Adrenal gland (tissue), 19 donors: ENCODE measurements at places on chromosomes 4 and X. TPM values are rescaled to one million over a fixed set of nuclear protein-coding genes. Genes with fewer than 3 reads are reported as not detected.
A peak's percentile ranks its signal among the peaks of the same experiment; 100 is the strongest.

ALB gene
- not detected for total RNA-seq

MRFAP1L1 gene
- 59.8 TPM for total RNA-seq

CFAP99 gene
- 2.9 TPM for total RNA-seq

TAB3 gene
- 24.7 TPM for total RNA-seq

PLXNB3 gene
- total RNA-seq = 53.5 TPM

UTP14A gene
- total RNA-seq = 15.4 TPM

CDKN2AIP gene
- 13.9 TPM for total RNA-seq

LGI2 gene
- total RNA-seq = 3.9 TPM

DNA sequence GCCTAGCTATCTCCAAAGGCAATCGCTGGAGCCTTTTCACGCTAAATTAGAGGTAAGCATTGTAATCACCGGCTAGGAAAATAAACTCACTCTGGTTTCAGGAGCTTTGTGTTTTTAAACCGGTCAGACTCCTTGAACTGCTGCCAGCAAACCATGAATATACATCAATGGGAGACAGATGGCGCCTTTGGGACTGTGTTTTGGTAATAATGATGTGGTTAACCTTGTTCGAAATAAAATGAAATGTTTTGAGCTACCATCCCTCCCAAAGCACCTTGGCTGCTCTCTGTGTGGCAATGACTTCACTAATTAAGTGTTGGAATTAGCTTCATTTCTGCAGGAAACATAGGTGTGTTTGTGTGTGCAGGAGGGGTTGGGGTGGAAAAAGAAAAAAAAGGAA is 65.3 kb downstream of the CLNK start:
- no peak overlapping the region for H3K27ac ChIP-seq
- H3K4me3 ChIP-seq = no peak overlapping the region
- DNase-seq = no peak
- no peaks in the 10 kb centered on the region for H3K27me3 ChIP-seq
- H3K36me3 ChIP-seq = no peaks in the 10 kb centered on the region

- no peaks in the 10 kb centered on the region for H3K4me1 ChIP-seq
- no peak overlapping the region for H3K4me3 ChIP-seq
- no peaks in the 10 kb centered on the region for H3K27me3 ChIP-seq
- no peak overlapping the region for H3K27ac ChIP-seq
Measured at GRCh38 chrX:121298499-121298898, 251.1 kb downstream of the GLUD2 start.

DNA sequence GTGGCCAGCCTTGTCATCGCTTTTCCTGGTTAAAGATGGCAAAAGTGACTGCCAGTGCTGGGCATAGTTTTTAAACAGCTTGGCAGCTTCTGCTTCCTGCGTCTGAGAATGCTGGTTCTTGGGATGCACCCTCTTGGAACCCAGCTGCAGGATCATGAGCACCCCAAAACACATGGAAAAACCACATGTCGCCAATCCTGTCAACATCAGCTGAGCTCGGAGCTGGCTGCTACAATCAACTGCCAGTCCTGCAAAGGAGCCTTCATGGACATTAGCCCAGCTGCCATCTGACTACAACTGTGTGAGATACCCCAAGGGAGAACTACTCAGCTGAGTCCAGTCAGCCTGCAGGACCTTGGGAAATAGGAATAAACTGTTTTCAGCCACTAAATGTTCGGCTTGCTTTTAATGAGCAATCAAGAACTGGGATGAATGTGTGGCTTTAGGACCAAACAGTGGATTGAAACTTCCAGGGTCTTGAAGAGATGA is 31.0 kb downstream of the OSTC start:
- no peak overlapping the region for H3K27ac ChIP-seq
- H3K36me3 ChIP-seq = no peaks in the 10 kb centered on the region
- H3K4me3 ChIP-seq = no peak overlapping the region
- DNase-seq = no peak
- no peaks in the 10 kb centered on the region for H3K4me1 ChIP-seq

DNA sequence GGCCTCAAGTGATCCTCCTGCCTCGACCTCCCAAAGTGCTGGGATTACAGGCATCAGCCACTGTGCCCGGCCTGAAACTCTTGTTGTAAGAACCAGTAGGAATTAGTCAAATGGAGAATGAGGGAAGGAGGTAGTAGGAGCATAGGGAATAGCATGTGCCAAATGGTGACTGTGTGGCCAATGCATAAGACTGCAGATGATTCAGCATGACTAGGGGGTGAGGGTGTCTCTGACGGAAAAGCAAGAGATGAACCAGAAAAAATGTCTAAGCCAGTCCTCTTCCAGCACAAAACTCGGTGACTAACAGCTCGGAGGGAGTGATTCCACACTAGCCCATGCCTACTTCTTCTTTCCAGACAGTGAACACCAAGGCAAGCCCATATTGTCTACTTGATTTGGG is 58.2 kb upstream of the DUSP21 start:
- no peak overlapping the region for H3K4me3 ChIP-seq
- H3K27me3 ChIP-seq = peaks cover 14% of the 10 kb centered on the region

- no peak overlapping the region for H3K27ac ChIP-seq
- H3K36me3 ChIP-seq = no peaks in the 10 kb centered on the region
- DNase-seq = no peak
- H3K4me1 ChIP-seq = no peaks in the 10 kb centered on the region
Measured at GRCh38 chr4:40185830-40186664, 10.8 kb upstream of the RHOH start.

DNA sequence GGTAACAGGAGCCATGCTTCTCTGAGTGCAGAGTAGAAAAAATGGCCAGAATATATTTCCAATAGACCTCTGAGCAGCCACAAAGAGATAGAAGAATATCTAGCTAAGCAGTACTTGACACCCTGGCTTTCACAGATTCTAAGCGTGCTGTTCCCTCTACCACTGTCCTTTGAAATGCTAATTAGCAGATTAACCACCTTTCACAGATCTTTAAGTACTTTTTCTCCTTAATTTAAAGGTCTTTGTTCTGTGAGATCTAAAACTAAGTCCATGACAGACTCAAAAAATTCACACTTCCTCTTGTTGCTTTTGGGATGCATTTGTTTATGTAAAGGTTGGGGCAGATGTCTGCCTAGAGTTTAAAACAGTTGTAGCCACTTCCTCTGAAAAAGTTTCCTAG is 28.3 kb upstream of the MAGEC2 start:
- H3K4me3 ChIP-seq = no peak overlapping the region
- H3K27me3 ChIP-seq = no peaks in the 10 kb centered on the region
- no peak overlapping the region for H3K27ac ChIP-seq
- no peak for DNase-seq
- H3K4me1 ChIP-seq = no peaks in the 10 kb centered on the region

GRCh38 chr4:86950831-86951525 is 16.2 kb downstream of the AFF1 start:
- DNase-seq = no peak
- H3K36me3 ChIP-seq = no peaks in the 10 kb centered on the region
- H3K4me3 ChIP-seq = no peak overlapping the region
- H3K4me1 ChIP-seq = no peaks in the 10 kb centered on the region
- no peaks in the 10 kb centered on the region for H3K27me3 ChIP-seq
- no peak overlapping the region for H3K27ac ChIP-seq

GRCh38 chr4:86948276-86948675 is 13.5 kb downstream of the AFF1 start:
- no peak for DNase-seq
- no peak overlapping the region for H3K4me3 ChIP-seq
- no peaks in the 10 kb centered on the region for H3K36me3 ChIP-seq
- H3K27ac ChIP-seq = no peak overlapping the region

DNA sequence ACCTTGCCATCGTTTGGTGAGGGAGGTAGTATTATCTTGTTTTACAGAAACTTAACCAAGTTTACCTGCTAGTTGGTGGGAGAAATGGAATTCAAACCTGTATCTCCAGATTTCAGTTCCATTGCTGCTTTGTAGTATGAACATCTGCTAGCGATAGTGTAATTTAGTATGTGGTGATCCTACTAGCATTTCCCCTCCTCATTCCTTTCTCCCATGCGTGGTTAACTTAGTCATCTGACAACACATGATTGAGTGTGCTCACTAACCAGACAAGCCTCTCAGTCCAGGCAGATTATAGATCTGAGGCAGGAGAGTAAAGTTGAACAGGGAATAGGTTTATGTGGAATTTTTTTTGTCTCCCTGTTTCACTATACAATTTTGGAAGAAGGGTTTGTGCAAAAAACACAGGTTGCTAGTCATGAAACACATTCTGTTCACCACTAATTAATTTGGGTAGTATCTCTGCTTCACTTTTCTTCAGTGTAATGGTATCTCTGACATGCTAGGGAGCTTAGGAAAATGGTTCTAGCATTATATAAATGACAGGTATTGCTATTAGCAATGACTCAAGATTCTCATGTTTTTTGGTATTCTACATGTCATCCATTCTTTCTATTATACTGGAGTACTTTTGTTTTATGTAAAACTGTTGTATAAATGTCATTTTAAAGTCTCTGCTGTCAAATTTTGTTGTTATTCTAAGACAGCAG is 21.7 kb downstream of the RBPJ start:
- H3K4me3 ChIP-seq = no peak overlapping the region
- no peak overlapping the region for H3K27ac ChIP-seq

- H3K27ac ChIP-seq = no peak overlapping the region
- H3K4me1 ChIP-seq = no peaks in the 10 kb centered on the region
- H3K36me3 ChIP-seq = no peaks in the 10 kb centered on the region
- DNase-seq = no peak
- H3K4me3 ChIP-seq = no peak overlapping the region
- peaks cover 8% of the 10 kb centered on the region for H3K27me3 ChIP-seq
Measured at GRCh38 chrX:129649268-129650182, 5.2 kb downstream of the APLN start.

GRCh38 chrX:27583976-27584375 is 6.2 kb upstream of the DCAF8L2 start:
- H3K4me3 ChIP-seq = no peak overlapping the region
- no peak for DNase-seq
- peaks cover 7% of the 10 kb centered on the region for H3K27me3 ChIP-seq
- H3K27ac ChIP-seq = no peak overlapping the region

DNA sequence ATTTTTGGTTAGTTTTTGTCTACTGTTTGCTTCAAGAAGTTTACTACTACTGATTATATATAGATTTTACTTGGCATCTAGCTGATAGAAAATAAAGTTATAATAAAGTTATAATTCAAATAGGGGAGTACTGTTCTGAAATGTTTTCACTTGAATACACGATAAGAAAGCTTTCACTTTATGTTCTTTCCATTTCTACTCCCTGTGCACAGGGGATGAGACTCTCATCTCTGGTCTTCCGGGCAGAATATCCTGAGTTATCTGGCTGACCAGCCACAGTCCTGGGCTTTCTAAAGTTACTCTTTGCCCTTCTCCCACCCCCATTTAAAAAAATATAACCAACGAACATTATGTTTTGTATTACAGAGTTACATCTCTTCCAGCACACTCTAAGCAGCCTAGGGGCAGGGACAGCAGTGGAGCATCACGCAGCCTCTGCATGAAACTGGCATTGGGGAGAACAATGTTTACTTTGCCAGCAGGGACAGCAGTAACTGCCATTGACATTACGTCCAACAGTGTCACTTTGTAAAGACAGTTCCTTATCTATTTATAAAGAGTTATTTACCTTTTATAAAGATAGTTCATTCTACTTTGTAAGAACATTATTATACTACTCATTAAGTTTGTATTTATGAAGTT is 64.3 kb downstream of the METTL14 start:
- peak overlapping the region; percentile 21 for H3K4me3 ChIP-seq
- DNase-seq = peak; percentile 45
- no peaks in the 10 kb centered on the region for H3K4me1 ChIP-seq
- no peaks in the 10 kb centered on the region for H3K36me3 ChIP-seq

- no peaks in the 10 kb centered on the region for H3K4me1 ChIP-seq
- no peak for DNase-seq
- no peaks in the 10 kb centered on the region for H3K27me3 ChIP-seq
- no peak overlapping the region for H3K27ac ChIP-seq
- no peaks in the 10 kb centered on the region for H3K36me3 ChIP-seq
Measured at GRCh38 chr4:173577963-173578362, 47.9 kb upstream of the HAND2 start.

- no peak for DNase-seq
- no peaks in the 10 kb centered on the region for H3K36me3 ChIP-seq
- no peak overlapping the region for H3K27ac ChIP-seq
- no peaks in the 10 kb centered on the region for H3K27me3 ChIP-seq
- no peaks in the 10 kb centered on the region for H3K4me1 ChIP-seq
- no peak overlapping the region for H3K4me3 ChIP-seq
Measured at GRCh38 chr4:144347121-144347520, 206.6 kb upstream of the GYPA start.

DNA sequence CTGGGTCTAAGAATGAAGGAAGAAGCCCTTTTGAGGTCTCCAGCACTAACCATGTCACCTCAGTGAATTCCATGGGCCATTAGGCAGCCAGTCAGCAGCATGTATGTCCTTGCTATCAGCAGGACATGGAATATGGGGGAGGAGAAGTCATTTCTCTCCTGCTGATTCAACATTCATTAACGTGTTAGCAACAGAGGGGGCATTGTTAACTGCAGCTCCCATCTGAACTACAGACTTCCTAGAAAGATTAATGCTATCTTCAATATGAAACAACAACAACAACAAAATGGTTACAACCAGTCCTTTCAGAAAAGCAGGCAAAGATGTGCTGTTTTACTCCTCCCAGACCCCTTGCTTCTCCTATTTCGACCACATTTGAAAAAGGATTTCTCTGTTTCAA is 120.4 kb upstream of the SLC34A2 start:
- DNase-seq = no peak
- no peaks in the 10 kb centered on the region for H3K4me1 ChIP-seq
- no peaks in the 10 kb centered on the region for H3K27me3 ChIP-seq
- no peaks in the 10 kb centered on the region for H3K36me3 ChIP-seq

DNA sequence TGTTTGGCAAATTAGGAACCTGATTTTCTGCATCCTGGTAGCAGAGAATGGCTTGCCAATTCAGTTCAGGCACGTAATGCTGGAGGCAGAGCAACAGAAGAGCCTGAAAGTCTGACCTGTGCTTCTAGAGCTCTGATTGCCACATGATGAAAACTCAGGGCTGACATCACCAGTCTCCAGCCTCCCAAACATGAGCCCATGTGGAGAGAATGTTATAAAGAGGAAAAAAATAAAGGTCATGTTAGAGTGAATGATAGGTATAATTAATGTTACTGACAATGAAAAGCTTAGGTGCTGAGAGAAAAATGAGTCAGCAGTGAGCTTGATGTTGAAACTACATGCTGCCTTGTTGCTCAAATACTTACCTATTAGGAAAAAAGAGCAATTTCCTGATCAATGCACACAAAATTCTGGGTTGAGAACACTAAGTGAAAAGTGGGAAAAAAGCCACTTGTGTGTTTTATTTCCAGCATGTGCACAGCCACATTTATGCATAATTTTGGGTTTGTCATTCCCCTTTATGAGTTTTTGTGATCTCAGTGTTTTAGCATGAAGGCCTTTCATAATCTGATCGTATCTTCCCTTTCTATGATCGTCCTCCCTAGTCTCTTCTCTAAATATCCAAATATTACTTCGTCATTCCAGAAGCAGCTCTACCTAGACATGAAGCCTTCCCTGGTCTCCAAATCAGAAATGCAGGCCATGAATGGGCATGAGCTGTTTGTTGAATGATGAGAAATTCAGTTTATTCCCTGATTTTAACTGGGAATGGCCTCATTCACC is 113.3 kb upstream of the CPEB2 start:
- DNase-seq = peak; percentile 15
- H3K27ac ChIP-seq = no peak overlapping the region
- H3K27me3 ChIP-seq = no peaks in the 10 kb centered on the region

- no peaks in the 10 kb centered on the region for H3K4me1 ChIP-seq
- H3K36me3 ChIP-seq = no peaks in the 10 kb centered on the region
- no peak overlapping the region for H3K27ac ChIP-seq
- H3K4me3 ChIP-seq = no peak overlapping the region
- no peaks in the 10 kb centered on the region for H3K27me3 ChIP-seq
Measured at GRCh38 chr4:170231377-170231776, 141.6 kb upstream of the AADAT start.
